Skin of body (tissue), 3 donors: ENCODE measurements at places on chromosomes 12 and 14. TPM values are rescaled to one million over a fixed set of nuclear protein-coding genes. Genes with fewer than 3 reads are reported as not detected.

The BDKRB1 gene
- 0.20 TPM for total RNA-seq

The EPYC gene
- total RNA-seq, result 0.20 TPM

The PPP1R3E gene
- 6.0 TPM for total RNA-seq

The PACS2 gene
- 44.9 TPM for total RNA-seq

The PLA2G1B gene
- not detected for total RNA-seq

The CCDC198 gene
- not detected for total RNA-seq

The DBX2 gene
- 0.10 TPM for total RNA-seq

The COX8C gene
- not detected for total RNA-seq

The AHNAK2 gene
- 52.0 TPM for total RNA-seq

The IL26 gene
- total RNA-seq, result not detected

The TSPAN19 gene
- total RNA-seq, result not detected

The ERBB3 gene
- total RNA-seq, result 69.5 TPM

The DTX1 gene
- total RNA-seq, result 9.0 TPM

The MANSC1 gene
- 3.4 TPM for total RNA-seq

The TEAD4 gene
- total RNA-seq, result 5.2 TPM

The SCAF11 gene
- total RNA-seq, result 123 TPM

The TPPP2 gene
- total RNA-seq, result not detected

The SSTR1 gene
- 0.49 TPM for total RNA-seq

The SLC5A8 gene
- 1.7 TPM for total RNA-seq

The EML5 gene
- total RNA-seq, result 0.49 TPM

The RAPGEF3 gene
- total RNA-seq, result 10.8 TPM

The PPM1H gene
- total RNA-seq, result 7.1 TPM

The MUCL1 gene
- 90.0 TPM for total RNA-seq

The ABCD4 gene
- 38.5 TPM for total RNA-seq

The KRT6B gene
- 204 TPM for total RNA-seq

The MAP3K9 gene
- 6.9 TPM for total RNA-seq

The NKX2-1 gene
- total RNA-seq, result not detected

The STXBP6 gene
- 7.6 TPM for total RNA-seq

- no peak for DNase-seq
Measured at GRCh38 chr14:77270361-77271112, 469 bp downstream of the NGB start.

- DNase-seq, result no peak
Measured at GRCh38 chr12:45644541-45644940, 85.0 kb upstream of the ARID2 start.

DNA sequence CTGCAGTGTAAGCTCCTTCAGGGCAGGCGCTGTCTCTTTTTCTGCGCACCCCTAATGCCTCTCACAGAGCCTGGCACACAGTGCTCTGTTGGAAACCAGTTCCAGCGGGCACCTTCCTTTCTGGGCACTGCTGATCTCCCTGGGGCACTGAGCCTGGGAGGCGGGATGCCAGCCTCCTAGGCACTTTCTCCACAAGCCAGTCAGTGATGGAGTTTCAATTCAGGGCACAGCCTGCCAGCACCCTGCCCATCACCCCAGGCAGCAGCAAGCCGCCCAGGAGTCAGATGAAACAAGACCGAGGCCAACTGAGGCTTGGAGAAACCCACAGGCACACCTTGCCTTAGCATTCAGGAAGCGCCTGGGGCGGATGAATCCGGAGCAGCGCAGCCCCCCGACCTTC is 5.7 kb upstream of the CTDSP2 start:
- no peak for DNase-seq

GRCh38 chr12:27297566-27297965 is 35.1 kb upstream of the BMAL2 start:
- no peak for DNase-seq

- DNase-seq, result no peak
Measured at GRCh38 chr14:37491076-37491475, 104.0 kb downstream of the FOXA1 start.

DNA sequence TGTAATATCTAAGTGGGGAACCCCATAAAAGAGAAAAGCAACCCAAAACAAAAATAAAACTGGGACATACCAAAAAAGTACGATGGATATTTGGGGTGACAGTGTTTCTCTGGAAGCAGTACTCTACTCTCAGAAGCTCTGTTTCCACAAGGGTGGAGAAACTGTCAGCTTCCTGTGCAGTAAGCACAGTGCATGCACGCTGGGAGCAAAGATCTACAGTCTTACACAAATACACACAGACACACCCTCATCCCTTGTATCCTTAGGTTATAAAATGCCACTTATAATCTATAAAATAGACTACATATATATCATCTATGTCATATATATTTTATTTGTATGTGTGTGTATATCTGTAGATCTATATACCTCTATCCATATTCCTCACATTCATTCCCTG is 225.8 kb upstream of the SOX5 start:
- DNase-seq, result no peak

GRCh38 chr14:64636208-64636979 is 67.8 kb upstream of the PLEKHG3 start:
- DNase-seq, result peak; percentile 34

- DNase-seq, result no peak
Measured at GRCh38 chr14:35368583-35369392, 35.8 kb downstream of the NFKBIA start.

GRCh38 chr14:48553443-48553842 is 878.0 kb upstream of the MDGA2 start:
- no peak for DNase-seq

DNA sequence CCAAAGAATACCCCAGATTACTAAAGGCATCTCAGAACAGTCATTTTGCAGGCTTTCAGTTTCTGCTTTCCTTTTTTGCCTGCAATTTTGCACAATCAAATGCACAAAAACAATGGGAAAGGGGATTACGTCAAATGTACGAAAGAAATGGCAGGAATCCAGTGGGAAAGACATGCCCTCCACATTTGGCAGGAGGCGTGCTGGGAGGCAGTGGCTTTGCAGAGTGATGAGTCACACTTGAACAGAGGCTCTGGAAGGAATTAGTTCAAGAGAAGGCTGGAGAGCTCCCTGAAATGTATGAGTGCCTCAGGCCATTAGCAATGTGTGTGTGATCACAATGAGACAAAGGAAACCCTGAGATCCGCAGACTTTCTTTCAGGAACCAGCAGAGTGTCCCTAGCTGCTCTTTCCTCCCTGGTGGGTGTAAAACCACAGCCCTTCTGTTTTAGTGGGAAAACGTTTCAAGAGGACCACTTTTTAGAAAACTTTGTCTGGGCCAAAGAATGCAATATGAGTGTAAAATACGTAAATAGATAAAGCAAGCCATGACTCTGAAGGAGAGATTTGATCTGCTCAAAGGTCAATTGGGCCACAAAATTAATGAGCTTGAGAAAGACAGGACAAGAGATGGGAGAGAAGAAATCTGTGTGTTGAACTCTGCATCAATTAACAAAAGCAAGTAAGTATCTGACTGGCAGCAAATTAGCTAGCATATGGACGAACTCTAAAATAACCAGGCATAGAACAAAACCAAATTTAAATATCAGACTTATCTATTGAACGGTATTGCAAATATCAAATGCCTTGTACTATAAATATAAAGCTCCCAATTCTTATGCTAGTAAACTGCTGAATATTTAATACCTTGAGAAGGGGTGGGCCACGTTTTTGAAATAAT is 155.4 kb upstream of the PDE3A start:
- DNase-seq, result peak; percentile 97

- DNase-seq, result no peak
Measured at GRCh38 chr12:41903014-41903708, 241.5 kb downstream of the GXYLT1 start.

GRCh38 chr14:101825797-101826196 is 64.3 kb downstream of the PPP2R5C start:
- DNase-seq, result no peak

DNA sequence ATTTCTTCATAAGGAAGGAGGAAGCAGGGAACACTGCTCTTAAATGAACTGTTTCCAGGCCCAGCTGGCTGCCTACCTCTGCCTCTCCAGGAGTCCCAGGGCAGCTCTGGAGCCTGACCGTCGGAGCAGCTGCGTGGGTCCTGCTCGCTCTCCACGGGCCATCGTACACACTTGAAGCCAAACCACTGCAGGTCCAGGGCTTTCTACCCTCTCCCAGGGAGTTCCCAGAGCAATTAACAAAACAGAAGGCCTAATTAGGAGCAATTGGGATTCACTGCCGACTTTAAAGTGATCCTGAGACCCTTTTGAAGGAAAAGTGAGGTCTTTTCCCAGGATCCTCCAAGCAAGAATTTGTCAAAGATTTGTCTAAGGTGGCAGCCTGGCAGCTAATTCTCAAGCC is 76.9 kb downstream of the OTX2 start:
- DNase-seq, result no peak

DNA sequence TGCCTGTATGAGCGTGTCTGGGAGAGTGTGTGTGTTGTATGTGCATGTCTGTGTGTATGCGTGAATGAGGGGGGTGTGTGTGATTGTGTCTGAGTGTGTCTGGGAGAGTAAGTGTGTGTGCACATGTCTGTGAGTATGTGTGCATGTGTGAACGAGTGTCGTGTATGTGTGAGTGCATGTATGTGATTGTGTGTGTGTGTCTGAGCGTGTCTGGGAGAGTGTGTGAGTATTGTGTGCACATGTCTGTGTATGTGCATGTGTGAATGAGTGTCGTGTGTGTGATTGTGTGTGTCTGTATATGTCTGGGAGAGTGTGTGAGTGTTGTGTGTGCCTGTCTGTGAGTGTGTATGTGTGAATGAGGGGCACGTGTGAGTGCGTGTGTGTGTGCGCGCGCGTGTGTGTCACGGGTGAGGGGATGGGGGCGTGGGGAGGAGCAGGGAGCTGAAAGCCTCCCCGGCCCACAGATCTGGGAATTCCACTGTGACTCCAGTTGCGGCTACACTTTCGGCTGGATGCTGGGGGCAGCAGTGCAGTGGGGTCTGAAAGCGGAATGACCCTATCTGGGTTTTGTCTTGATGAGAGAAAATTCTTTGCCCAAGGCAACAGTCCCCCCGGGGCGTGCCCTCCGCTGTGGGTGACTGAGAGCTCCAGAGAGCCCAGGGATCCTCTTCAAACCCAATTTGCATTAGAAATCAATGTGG is 138.1 kb upstream of the MED13L start:
- DNase-seq, result no peak

- DNase-seq, result no peak
Measured at GRCh38 chr12:109739747-109740693, 26.4 kb downstream of the FAM222A start.

DNA sequence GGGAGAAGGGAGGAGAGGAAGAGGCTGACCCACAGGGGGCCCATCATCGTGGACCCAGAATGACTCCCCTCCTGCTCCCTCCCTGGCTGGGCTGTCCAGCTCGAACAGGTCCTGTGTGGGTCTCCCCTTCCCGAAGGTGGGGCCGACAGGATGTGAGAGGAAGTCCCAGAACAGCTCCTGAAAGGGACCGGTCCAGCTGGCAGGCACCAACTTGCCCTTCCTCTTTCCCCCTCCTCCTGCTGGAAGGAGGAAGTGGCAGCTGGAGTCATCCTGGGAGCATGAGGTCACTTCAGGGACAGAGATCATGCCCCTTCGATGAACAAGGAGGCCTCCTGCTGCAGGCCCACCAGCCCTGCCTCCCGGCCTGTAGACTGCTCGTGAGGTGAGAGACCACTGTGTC is 35.0 kb upstream of the BEGAIN start:
- no peak for DNase-seq

GRCh38 chr14:90903101-90903500 is 86.9 kb upstream of the TTC7B start:
- peak; percentile 73 for DNase-seq

- DNase-seq, result no peak
Measured at GRCh38 chr12:62709311-62709710, 225.6 kb downstream of the PPM1H start.

DNA sequence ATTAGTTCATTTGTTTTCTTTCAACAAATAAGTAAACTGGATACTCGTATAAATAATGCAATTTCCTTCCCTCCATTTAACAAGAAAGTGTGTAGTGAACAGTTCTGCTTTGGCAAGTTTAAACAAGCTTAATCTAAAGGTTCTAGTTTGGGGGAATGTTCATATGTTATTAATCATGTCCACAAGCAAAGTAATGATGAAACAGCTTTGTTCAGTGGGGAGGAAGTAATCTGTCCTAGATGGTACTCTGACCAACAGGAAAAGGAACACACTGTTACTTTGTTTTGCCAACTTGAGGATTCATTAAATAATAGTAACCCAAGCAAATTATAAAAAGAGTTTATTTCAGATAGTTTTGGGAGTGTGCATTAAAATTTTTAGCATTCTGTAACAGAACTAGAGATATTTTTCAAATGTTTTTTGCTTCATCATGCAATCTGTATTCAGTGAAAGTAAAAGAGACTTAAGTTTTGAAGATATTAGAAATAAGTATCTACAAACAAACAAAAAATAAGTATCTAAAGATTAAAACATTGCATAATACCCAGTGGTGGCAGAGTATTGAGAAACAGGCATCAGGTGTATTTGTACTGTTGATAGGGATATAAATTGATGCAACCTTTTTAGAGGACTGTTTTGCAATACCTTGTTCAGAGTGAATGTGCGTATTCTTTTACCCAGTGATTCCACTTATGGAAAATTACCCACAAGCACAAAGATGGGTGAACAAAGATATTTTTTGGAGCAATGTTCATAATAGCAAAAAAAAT is 61.1 kb downstream of the RAB35 start:
- no peak for DNase-seq

- no peak for DNase-seq
Measured at GRCh38 chr14:87065366-87065765, 927.6 kb downstream of the GALC start.

DNA sequence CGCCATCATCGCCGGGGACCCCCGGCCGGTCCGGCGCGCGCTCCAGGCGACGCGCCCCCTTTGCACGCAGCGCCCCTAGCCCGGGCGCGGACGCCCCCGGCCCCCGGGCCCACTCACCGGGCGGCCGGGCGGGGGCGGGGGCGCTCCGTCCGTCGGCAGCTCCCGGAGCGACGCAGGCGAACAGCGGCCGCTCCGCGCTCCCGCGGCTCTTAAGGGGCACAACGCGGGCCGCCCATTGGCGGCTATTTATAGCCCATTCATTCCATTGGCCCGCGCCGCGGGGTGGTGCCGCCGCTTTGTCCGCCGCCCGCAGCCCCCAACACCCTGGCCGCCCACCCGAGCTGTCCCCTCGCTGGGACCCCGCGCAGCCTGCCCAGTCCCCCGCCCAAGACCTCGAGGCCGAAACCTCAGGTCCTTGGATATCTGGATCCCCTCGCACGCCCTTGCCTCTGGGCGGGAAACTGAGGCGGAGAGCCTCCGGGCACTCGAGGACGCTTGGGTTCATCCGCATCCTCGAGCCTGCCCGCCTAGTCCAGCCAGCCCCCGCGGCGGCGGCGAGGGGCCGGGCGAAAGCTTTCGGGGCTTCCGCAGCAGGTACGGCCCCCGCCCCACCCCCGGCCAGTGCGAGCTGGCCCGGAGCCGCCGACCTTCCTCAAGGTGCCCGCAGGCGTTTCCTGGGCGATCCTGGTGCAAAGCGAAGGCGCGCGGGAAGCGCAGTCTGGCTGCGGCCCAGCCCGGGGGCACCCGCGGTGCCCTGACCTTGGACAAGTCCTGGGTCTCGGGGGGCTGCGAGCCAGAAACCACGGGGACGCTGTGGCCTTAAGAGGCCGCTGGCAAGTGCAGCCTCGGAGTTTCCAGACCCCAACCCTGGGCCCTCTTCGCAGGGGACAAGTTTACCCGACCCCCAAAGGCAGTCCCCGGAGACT is at the start of gene CKB:
TSS of gene CKB (minus strand) at position 182 of the 926 bp plus-strand sequence. CDS start 337 bp downstream, outside the sequence.
- DNase-seq, result no peak
